Trophoblast cell (in vitro differentiated cells and primary cell): ENCODE measurements at places on chromosomes 1 and 21.

- DNase-seq: no peak
These were observed 40.2 kb downstream of the CASQ2 start for GRCh38 chr1:115728341-115728740.

- no peak for DNase-seq
These were observed 80.5 kb downstream of the PDE9A start for GRCh38 chr21:42733874-42734273.

DNA sequence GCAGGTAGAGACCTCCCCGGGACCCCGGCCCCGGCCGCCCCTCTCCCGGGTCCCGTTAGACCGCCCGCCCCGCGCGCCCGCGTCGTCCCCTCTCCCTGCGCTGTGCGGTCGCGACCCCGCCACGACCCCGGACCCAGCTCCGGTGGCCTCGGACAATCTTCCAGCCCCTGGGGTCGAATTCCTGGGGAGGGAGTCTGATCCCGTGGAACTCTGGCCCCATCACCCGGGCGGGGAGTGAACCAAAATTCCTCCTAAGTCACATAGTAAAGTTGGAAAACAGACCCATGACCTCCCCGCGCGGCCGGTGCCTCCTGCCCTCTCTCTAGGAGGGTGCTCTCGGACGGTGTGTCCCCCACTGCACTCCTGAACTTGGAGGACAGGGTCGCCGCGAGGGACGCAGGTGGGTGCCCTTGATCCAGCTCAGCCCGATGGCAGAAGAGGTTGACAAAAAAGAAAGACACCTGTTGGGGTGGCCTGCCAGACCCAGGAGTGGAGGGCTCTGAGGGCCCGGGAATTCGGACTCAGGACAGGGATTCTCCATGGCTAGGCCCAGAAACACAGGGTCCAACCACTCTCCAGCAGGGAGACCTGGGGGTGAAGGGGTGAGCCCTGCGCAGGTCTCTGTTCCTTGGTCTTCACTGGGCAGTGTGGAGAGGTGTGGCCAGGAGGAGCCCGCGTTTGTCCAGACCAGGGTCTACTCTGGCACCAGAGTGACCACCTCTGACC lies 451 bp downstream of the ADAMTSL4 start:
- no peak for DNase-seq

- DNase-seq: peak; percentile 70
These were observed 200.0 kb downstream of the MATN1 start for GRCh38 chr1:30523055-30524020.

- no peak for DNase-seq
These were observed 18.1 kb downstream of the CNR2 start for GRCh38 chr1:23895082-23895481.

DNA sequence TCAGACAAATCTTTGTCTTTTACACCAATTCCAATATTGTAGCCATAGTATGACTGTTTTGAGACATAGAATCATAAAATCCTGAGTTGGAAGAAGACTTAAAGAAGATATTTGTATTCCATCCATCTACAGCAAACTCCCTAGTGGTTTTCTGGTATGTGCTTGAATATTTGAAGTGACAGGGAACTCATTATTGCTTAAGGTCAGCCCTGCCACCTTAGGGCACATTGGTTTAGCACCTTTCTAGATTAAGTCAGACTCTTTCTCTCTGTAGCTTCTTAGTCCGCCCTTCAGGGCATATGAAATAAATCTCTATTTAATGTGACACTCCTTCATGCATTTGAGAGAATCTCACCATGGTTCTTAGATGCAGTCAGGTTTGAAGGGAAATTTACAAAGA lies 49.8 kb downstream of the PTGER3 start:
- DNase-seq: peak; percentile 67

GRCh38 chr1:199747984-199748383 lies 279.5 kb upstream of the NR5A2 start:
- no peak for DNase-seq

GRCh38 chr1:28160782-28161266 lies 15.7 kb downstream of the PTAFR start:
- DNase-seq: no peak

DNA sequence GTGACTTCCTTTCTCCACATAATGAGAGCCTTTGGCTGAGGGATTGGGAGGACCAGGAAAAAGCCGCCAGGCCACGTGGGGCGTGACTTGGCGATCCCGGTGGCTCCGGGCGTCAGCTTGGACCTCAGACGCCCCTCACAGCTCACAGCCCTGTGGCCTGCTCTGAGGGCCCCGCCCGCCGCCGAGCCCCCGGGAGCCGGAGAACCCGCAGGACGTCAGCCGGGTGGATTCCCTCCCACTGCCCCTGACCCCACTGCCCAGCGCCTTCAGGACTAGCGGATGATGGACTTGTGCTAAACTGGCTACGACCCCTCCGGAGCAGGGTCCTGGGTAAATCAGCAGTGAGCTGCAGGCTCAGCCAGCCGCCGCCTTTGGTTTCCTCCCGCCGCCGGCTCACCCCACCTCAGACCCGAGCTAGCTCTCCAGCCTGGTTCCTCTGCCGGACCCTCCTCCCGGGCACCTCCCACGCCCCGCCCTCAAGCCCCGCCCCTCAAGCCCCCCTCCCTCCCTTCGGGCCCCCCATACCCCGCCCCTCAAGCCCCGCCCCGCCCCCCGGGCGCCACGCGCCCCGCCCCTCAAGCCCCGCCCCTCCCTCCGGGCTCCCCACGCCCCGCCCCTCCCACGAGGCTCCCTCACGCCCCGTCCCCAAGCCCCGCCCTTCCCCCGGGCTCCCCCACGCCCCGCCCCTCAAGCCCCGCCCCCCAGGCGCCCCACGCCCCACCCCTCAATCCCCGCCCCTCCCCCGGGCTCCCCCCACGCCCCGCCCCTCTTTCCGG lies 10.0 kb upstream of the FAAP20 start:
- peak; percentile 36 for DNase-seq

DNA sequence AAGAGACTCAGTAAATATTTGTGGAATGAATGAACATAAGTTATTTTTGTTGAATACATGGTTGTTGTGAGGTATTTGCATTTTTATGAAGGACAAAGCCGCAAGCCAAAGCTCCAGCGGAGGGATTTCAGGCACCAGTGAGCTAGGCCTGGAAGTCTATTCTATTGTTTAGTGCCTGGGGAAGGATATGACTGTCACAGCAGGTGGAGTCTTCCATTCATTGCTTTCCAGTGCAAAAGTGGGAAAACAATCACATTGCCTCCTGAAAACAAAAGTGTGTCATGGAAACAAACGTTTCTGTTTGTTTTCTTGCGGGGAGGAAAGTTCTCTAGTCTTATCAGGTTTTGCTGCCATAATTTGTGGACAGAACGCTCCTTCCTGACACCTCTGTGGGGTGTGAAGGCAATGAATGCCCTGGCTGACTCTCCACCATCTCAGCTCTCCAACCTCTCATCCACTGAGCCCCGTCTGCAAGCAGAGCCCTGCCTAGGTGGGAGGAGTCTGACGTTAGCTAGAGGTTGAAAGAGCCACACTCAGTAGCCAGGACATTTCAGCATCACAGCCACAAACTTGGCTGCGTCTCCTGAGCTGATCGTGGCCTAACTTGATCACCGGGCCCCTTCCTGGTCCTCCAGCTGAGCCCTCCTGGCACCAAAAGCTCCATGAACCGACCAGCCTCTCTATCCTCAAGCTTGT lies 739.1 kb downstream of the MATN1 start:
- no peak for DNase-seq

- no peak for DNase-seq
These were observed 126.1 kb upstream of the CACHD1 start for GRCh38 chr1:64343823-64344190.

- DNase-seq: no peak
These were observed 120.2 kb downstream of the ETS2 start for GRCh38 chr21:38925923-38926322.

- no peak for DNase-seq
These were observed 542 bp upstream of the XPR1 start for GRCh38 chr1:180631194-180631765.

DNA sequence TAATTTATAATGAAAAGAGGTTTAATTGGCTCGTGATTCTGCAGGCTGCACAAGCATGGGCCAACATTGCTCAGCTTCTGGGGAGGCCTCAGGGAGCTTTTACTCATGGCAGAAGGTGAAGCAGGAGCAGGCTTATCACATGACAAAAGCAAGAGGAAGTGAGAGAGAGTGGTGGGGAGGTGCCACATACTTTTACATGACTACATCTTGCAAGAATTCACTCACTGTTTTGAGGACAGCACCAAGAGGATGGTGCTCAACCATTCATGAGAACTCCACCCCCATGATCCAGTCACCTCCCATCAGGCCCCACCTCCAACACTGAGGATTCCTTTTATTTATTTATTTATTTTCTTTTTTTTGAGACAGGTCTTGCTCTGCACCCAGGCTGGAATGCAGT lies 5.5 kb upstream of the PLEKHM2 start:
- DNase-seq: peak; percentile 88

- DNase-seq: no peak
These were observed 13.5 kb downstream of the SLC37A1 start for GRCh38 chr21:42527127-42527488.

DNA sequence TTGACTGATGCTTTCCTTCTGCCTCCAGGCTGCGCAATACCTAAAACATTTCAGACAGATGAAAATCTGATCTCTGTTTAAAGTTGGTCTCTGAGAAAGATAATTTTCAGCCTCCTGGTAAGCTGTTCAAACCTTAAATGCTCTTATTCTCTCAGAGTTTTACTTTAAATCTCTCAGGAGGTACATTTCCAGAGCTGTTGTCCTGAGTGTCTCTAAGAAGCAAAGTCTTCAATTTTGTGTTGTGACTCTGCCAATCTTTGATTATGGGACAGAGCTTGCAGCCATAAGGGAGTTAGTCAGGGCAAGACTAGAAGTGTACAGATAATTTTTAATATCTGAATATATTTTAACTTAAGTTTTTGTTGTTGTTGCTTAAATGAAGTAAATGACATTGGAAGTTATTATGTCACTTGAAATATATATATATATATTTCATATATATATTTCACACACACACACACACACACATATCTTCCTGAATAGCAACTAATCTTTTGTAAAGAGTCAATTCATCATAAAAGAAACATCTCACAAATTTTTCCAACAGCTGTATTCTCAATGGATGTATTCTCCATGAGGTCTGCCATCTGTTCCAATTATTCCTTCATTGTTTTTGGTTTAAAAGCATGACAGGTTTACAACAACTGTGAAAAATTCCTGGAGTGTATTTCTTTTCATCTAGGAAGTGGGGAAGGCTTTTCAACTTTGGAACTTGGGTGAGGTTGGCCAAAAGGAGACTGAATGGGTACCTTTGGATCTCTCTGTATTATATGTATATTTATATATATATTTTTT lies 259.4 kb downstream of the BACH1 start:
- peak; percentile 48 for DNase-seq

DNA sequence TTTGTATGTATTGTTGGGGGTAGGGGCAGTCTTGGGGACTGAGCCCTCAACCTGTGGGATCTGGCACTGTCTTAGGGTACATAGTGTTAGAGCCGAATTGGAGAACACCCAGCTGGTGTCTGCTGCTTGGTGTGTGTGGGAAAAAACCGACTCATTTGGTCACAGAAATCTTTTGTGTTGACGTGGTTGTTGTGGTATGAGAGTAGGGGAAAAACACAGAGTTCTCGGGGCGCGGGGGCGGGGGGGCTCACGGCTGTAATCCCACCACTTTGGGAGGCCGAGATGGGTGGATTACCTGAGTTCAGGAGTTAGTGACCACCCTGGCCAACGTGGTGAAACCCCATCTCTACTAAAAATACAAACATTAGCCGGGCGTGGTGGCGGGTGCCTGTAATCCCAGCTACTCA lies 15.3 kb upstream of the SRSF10 start:
- no peak for DNase-seq

DNA sequence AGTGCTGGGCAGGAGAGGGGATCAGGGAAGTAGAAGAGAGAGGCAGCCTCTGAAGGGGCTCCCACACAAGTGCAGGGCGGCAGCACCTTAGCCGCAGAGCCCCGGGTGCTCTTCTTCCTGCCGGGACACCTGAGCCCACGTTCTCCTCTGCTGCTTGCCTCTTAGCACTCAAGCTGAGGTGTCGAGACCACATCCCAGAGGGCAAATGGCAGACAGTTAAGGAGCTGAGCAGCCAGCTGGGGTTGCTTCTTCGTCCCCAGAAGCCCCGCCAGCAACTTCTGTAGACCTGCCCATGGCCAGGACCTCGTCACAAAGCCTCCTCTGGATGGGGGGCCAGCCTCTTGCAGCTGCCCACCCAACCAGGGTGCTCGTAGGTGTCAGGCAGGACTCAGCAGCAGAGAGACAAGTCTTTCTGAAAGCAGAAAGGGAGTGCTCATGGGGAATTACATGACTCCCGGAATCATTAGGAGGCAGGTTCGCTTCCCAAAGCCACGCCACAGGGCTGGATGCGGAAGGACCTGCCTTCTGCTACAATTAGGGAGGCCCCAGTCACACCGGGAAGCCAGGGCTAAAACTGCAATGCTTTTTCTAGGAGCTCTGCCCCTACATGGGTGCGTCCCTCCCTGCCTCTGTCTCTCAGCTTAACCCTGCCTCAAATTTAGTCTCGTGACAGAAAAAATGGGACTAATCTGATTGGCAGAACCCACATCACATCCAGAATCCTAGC lies 141.4 kb upstream of the RAB4A start:
- no peak for DNase-seq
